Epithelial cell of prostate (primary cell): ENCODE measurements at places on chromosomes 4 and X.

GRCh38 chr4:174464949-174465348 lies 57.3 kb downstream of the HPGD start:
- DNase-seq: no peak

- no peak for DNase-seq
These were observed 55.5 kb upstream of the ADGRG2 start for GRCh38 chrX:19177721-19178120.

GRCh38 chr4:21512353-21512752 lies 436.2 kb downstream of the KCNIP4 start:
- no peak for DNase-seq

DNA sequence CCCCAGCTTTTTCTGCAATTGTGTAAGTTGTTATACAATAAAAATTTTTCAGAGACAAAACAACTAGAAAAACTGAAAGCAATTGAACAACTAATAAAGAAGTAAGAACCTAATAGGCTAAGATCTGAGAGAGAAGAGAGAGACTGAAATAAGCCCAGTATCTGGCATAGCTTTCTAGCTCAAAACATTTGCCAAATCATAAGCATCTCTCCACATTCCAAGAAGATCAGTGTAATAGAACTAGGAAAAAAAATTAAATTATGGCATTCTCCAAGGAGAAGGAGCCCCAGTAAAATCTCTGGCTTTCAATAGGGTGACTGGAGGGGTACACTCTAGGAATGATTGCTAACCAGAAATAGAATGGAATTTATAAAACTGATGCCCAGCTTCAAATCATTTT lies 19.0 kb upstream of the PPP3CA start:
- DNase-seq: no peak

GRCh38 chr4:83115656-83116285 lies 1.2 kb upstream of the PLAC8 start:
- DNase-seq: no peak

- peak; percentile 66 for DNase-seq
These were observed 143.0 kb upstream of the FAM241A start for GRCh38 chr4:112002248-112002661.

DNA sequence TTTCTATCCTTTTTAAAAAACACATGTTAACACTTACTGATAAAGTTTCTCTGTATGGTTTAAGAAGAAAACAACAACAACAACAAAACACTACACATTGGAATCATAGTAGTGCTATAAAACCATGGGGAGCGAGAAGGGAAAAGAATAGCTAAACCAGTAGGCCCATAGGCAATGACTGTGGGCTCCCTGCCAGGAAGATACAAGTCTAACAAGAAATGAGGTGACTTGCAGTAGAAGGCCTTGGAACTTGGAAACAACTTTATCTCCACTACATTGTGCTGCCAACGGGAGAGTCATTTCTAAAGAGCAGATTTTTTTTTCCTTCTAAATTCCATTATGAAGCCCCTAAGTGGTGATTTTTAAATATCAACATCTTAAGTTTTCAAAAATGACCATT lies 78.0 kb downstream of the GPC4 start:
- DNase-seq: peak; percentile 3

DNA sequence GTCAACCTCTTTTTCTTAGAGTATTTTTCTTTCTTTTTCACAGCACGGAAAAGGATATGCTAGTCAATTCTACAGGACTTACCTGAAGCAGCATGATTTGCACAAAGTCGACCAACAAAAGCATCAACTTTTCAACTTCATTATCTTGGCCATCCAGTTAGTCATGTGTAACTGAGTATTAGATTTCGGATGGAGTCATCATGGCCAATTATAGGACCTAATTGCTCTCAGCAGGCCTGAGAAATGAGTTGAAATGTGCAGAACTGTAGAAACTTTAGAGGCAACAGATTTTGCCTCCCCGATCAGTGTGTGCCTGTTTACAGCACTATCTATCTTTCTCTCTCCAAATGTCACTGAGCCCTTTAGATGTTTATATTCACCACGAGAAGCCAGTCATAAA lies 41.0 kb downstream of the PCDH10 start:
- DNase-seq: no peak

GRCh38 chr4:70505151-70505748 lies 13.1 kb upstream of the AMTN start:
- DNase-seq: no peak

DNA sequence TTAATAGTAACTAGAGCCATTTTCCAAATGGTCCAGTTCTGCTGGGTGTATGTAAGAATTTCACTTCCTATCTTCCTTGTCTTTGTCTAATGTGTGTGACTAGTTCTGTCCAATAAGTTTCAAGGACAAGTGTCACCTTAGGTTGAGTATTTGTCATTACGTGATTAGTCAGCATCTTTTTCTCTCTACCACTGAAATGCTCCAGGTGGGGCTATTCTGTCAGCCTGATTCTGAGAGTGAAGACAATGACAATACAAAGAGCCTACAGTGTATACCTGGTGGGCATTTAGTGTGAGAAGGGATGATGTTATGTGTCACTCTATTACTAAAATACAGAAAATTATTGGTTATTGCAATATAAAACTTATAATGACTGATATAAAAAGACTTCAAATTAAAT lies 876.3 kb downstream of the C4orf33 start:
- DNase-seq: no peak

DNA sequence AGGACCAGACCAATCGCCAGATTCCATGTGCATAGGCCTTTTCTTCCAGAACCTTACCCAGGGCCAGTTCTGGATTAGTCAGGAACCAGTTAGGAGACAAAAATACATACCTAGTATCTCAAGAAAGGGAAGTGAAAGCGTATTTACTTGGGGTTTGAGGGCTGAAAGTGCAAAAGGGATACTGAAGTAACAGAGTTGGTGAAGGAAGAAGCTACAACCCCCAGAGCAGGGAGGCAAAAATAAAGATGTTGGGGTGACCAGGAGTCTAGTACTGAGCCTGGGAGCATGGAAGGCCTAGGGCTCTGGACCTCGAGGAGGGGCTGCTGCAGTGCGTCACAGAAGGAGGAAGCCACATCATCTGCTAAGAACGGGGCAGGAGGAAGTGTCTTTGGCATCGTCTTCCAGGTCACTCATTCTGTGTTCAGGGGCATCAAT lies 38.3 kb downstream of the TKTL1 start:
- no peak for DNase-seq

DNA sequence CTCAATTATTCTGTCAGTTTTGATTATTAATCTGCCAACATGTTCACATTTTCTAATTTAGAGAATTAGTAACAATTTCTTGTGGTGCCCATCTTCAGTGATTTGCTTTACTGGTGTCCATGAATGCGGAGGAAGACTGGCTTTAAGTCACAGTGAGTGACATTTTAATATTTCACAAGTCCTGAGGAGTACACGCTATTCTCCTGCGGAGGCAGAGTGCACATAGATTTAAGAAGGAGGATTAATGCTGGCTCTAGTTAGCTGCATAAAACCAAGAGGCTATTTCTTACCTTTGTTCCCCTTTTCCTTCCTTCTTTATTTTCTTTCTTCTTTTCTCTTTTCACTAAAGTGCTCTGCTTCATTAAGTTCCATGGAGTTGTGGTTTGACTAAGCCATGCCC lies 495.2 kb upstream of the IGFBP7 start:
- DNase-seq: no peak

DNA sequence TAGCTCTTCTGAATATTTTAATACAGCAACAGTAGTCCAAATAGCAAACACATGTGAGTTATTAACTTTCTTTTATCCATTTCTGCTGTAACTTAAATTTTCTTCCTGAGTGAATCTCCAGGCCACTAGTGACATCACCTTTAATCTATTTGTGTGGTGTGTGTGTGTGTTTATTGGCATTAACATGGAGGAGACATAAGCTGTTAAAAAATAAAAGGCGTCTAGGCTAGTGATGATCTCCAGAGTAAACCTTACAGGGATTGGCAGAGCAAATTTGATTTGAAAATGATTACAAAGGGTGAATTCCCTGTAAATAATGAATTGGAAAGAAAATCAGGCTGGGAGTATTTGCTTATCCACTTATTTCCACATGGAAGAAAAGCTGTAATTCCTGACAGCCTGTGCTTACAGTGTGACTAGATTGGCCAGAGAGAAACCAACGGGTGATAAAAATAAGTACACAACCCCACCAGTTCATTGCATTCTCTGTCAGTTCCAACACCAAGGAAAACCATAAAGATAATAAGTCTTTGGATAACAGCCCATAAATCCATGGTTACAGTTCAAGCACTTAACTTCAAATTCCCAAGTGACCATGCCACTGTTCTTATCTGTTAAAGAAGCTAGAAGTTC lies 186.1 kb downstream of the ENOX2 start:
- DNase-seq: no peak

DNA sequence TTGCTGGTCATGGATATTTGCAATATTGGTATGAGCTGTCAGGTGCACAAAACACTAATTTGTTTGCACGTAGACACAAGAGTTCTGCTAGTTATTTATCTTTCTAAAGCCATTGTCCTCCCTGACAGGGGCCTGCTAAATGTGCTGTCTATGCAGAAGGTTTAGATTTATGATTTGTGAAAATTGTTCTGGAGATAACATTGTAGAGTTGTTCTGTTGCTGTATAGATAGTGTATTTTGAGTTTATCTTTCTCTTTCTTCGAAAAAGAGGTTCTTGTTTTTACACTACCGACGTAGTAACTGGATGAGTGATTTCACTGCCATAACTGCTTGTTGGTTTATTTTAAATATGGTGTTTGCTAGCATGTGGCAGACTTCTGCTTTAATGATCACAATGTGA lies 28.5 kb upstream of the FGG start:
- no peak for DNase-seq

DNA sequence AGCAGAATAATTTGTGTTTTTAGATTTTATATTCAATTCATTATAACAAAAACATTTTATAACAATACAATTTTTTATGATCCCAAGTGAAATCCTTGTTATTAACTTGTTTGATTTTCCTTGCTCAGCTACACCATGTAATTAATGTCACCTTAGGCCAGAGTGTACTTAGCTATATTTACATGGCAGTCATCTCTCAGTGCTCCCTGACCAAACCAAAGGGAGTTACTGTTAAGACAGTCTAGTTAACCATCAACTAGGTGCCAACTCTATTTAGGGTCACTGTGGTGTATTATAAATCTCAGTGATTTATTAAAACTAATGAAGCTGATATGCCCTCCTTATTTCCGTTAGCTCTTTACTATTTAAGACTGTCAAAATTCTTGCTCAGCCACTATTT lies 44.4 kb downstream of the CCDC158 start:
- no peak for DNase-seq

GRCh38 chr4:80097400-80098177 lies 24.6 kb upstream of the ANTXR2 start:
- DNase-seq: no peak

GRCh38 chr4:84501202-84501503 lies 2.1 kb upstream of the NKX6-1 start:
- DNase-seq: no peak

- DNase-seq: no peak
These were observed 163.2 kb downstream of the APBB2 start for GRCh38 chr4:41050880-41051775.

DNA sequence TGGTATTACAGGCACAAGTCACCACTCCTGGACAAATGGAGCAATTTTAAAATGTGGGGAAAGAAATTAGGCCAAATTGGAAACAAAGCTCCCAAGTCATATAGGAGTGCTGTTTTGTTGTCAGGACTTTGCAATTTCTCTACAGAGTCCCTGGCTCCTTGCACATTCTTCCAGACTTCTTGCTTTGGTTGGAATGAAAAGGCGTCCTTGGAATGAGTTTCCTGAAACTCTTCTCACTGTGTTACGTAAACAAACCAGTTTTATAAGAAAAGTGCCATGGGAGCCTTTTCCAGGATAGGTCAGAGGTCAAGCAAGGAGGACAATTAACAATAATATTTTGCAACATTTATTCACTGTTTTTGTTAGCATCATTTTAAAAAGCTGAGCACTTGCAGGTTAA lies 32.4 kb upstream of the KIT start:
- no peak for DNase-seq

GRCh38 chr4:169079942-169080827 lies 70.1 kb upstream of the CBR4 start:
- no peak for DNase-seq

DNA sequence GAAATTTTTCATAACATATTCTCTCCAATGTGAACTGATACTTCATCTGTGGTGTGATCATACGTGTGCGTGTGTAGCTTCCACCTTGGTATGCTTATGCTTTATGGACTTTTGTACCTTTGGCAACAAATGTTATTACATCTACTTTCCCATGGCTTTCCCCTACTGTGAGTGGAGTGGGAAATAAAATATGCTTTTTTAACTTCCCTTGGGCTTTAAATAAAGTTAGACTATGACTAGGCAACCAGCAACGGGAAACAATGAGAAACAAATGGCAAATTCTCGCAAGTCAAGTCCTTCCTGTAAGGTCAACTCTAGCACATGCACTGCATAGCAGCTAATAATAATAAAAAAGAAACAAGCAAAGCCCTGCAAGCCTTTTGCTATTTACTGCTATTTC lies 205.0 kb upstream of the PDE5A start:
- no peak for DNase-seq

- no peak for DNase-seq
These were observed 109.1 kb upstream of the SLC4A4 start for GRCh38 chr4:71229477-71230270.

- no peak for DNase-seq
These were observed 175.2 kb upstream of the ADAMTS3 start for GRCh38 chr4:72744103-72744725.

- no peak for DNase-seq
These were observed 72.1 kb downstream of the PARM1 start for GRCh38 chr4:75004755-75005668.

GRCh38 chr4:42816189-42816879 lies 76.2 kb upstream of the GRXCR1 start:
- no peak for DNase-seq

DNA sequence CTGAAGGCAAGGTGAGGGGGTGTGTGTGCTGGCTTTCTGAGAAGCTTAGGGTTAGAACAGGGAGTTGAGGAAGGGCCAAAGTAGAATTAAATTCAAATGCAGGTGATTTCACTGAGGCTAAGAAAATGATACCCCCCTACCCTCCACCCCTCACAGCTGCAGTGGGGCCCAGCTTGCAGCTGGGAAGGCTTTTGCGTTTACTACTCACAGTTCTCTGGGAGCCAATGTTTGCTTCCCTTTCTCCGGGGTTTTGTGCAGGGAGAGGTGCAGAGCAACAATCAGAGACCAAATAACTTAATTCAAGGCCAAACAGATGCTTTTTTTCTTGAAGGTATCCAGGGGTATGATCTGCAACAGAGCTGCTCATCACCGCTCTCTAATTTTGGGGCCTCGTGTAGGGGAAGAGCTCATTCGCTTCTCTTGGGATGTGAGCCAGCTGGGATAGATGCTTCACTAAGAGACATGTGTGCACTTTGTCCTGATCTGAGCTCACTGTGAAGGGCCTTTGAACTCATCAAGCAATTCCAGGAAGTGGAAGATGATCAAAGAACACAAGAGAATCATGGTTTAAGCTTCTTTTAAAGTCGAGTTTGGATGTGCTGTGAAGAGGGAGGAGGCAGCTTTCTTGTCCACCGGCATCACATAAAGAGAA lies 122.7 kb upstream of the C1GALT1C1 start:
- DNase-seq: no peak
